ENCODE measurements at places on chromosomes 7 and 10.

DNA sequence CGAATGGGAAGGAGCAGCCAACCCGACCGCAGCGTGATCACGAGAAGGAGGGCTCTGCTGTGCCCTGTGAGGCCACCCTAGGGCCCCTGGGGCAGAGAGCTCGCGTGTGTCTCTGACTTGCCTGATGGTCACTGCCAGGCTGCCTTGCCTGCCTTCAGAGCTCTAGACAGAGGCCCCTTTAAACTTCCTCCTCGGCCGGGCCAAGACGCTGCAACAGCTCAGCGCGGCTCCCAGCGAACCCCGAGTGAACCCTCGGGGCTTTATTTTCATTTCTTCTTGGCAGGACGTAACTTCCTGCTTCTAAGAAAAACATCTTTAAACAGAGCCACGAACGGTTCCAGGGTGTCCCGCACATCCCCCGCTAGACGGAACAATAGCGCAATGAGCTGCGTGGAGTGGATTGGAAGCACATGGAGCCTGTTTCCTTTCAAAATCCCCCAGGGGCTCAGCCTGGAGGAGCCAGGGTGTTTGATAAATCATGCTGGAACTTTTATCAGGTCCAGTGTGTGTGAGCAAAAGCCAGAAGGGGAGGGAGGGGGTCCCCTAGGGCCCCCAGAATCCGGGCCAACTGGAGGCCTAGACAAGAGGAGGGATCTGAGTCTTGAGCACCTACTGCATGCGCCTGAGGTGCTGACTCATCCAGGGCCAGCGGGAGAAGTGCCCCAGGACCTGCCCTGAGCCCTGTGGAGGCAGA is 134.1 kb upstream of the GDF10 start:
- DNase-seq: no peak

- DNase-seq: no peak
These were observed 53.8 kb downstream of the NCAPG2 start for GRCh38 chr7:158650821-158651225.

DNA sequence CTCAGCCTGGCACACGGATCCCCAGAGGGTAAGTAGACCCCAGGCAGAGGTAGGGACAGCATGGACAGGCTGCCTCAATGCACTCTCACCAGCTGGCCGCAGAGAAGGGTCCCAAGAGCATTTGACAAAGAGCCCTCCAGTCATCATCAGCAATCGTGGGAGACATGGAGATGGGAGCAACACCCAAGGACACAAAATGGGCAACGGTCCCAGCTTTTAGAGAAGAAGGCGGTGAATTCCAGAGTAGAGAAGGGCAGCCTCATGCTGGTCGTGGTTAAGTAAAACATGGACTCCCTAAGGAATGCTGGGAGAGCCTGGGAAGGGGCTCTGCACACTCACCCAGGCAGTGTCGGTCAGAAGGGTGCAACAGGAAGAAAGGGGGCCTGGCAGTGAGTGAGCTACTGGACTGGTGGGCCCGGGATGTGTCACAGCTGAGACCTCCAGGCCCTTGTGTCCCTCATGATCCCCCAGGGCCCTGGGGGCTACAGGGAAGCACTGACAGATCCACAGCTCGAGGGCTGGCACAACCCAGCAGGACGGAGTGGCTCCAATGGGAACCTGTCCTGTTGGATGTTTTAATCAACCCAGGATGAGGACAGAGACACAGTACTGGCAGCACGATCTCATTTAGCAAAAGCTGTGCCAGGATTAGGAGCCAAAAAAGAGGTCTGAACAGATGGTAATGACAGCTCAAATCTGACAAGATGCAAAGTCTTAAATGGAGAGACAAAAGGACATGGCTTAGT is 147.1 kb downstream of the NEURL1 start:
- DNase-seq: no peak

DNA sequence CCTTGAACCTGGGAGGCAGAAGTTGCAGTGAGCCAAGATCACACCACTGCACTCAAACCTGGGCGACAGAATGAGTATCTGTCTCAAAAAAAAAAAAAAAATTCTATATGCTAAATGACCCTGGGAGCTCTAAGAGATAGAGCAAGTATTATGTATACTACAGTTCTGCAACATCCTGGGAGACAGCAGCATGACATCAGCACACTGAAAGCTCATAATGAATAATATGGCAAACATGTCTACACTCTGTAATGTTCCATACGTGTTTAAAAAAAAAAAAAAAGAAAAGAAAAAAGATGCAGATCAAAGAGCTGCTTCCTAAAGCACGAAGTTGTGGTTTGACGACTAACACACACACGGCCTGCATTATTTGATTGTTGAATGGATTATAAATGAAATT is 72.5 kb downstream of the CUL2 start:
- DNase-seq: no peak

DNA sequence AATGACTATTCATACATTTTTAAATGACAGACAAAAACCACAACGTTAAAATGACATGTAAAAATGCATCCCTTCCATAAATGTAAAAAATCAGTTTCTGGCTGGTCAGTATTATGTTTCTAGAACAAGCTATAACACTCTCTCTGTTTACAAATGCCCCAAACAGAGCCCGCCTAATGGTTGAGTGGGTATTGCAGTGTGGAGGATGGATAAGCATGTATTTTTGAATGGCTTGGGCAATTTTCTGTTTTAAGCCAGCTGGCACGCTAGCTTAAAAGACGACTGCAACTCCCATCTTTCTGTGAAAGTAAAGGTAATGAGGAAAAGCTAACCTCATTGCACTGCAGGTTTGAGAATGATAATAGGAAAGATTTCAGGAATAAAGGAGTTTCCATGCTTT is 430.7 kb downstream of the PARD3 start:
- DNase-seq: no peak

All from GM18507 (cell line).